ENCODE measurements at places on chromosomes 7 and 10.
A peak's percentile ranks its signal among the peaks of the same experiment; 100 is the strongest.

DNA sequence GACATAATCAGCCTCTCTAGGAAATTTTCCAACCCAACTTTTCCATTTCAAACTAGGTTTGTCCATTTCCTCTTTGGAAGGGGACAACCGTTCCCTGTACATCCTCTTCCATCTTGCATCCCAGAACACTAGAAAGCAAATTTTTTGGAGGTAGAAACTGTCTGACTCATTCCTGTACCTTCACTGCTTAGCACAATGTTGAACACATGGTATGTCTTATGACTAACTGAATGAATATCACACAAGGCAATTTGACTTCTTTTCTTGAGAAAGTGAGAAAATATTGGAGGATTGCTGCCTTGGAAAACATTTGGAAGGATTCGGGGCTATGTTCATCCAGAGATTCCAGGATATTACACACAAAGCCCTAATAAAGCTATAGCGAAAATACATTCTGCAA is 289.1 kb downstream of the FGFR2 start:
- DNase-seq: no peak

GRCh38 chr10:119619215-119619614 is 22.5 kb upstream of the TIAL1 start:
- DNase-seq: no peak

DNA sequence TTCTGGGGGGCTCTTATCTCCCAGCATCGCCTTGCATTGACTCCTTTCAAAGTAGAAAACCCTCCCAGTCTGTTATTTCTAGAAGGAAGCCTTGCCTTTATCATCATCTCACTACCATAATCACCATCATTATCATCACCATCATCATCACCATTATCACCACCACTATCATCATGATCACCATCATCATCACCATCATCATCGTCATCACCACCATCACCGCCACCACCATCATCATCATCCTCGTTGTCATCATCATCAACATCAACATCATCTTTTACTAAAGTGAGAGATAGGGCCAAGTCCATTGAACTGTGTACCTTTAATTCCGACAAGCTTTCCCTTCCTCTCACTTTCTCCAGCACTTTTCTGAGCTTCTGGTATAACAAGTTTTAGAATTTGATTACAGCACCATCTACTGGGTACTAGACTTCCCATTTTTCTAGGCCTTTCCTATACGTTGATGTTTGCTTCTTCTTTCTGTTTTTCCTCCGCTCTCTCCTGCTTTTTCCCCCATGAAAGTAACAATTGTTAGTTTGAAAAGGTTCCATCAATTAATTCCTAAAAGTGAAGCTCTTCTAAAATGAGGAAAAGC is 226.4 kb downstream of the BUB3 start:
- no peak for DNase-seq

GRCh38 chr10:71996592-71997371 is 32.6 kb downstream of the CHST3 start:
- no peak for DNase-seq

DNA sequence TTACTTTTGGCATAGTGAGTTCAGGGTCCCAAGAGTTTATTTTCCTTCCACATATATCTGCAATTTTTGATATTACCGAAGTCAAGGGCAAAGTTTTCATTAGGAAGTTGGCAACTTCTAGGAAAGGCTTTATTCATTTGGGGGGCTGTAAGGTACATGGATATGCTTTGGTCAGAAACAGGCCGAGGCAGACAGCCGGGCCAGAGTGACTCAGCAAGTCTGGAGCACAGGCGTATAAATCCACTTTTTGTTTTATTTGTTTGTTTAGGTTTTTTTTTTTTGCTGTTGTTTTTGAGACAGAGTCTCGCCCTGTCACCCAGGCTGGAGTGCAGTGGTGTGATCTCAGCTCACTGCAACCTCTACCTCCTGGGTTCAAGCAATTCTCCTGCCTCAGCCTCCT is 3.7 kb downstream of the ZNF680 start:
- DNase-seq: peak; percentile 60

DNA sequence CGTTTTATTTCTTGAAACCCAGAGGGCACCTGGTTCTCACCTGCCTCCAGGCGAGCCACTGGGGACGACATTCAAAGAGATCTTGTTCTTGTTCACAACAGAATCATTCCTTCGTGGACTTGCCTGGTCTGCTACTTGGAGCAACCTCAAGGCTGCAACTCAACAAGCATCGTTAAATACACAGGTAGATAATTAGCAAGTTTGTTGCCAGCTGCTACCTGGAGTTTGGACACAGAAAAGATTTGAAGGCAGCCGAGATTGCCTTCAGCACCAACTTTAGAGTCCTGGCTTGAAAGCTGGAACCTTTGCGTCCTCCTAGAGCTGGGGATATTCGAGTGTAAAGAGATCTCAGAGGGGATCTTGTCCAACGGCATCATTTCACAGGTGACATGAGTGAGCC is 89.6 kb upstream of the C7orf33 start:
- no peak for DNase-seq

- no peak for DNase-seq
Observed at GRCh38 chr7:37039131-37039749, 314.9 kb upstream of the AOAH start.

- DNase-seq: no peak
Observed at GRCh38 chr7:38360776-38361175, 87.3 kb upstream of the TARP start.

GRCh38 chr10:133528845-133529575 is 1.8 kb downstream of the CYP2E1 start:
- no peak for DNase-seq

DNA sequence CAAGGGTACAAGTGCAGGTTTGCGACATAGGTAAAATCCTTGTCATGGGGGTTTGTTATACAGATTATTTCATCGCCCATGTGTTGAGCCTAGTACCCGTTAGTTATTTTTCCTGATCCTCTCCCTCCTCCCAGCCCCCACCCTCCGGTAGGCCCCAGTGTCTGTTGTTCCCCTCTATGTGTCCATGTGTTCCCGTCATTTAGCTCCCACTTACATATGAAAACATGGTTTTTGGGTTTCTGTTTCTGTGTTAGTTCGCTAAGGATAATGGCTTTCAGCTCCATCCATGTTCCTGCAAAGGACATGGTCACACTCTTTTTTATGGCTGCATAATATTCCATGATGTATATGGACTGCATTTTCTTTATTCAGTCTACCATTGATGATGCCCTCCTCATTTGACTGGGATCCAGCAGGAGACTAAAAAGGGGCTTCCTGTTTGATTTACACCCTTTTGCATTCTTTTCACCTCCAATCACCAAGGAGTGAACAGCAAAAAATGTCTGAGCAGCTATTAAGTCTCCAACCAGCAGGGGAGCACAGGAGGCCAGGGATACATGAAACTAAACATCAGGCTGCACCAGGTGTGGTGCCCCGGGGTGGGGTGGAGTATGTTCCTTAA is 188.2 kb downstream of the SKIDA1 start:
- DNase-seq: no peak

- peak; percentile 18 for DNase-seq
Observed at GRCh38 chr7:115707258-115708012, 323.1 kb downstream of the TFEC start.

DNA sequence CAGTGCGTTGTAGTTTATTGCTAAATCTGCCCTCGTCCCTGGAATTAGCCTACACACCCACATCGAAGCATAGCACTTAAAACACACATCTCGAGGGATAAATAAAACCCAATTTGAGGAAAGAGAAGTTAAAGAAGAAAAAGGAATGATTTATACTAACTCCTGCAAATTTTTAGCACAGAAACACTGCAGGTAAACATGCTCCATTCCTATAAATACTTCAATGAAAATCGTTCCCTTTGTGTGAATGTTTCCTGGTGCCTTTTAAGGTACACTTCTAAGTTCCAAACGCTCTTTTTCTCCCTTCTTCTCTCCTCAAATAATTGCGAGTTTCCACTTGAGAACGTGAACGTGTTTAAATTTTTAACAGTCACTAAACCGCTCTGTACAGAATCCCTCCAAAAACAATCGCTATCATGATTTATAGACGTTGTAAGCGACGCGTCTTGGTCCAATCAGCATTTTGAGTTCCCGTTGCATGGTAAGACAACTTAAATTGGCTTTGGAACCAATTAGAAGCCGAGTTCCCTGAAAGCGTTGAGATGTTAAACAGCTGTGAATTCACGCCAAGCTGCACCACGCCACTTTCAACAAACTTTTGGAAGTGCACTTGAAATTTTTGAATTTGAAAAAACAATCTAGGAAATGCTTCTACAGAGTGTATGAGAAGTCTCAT is 12.5 kb upstream of the EBLN1 start:
- DNase-seq: peak; percentile 44

GRCh38 chr7:149622444-149623210 is 125.0 kb upstream of the ZNF746 start:
- no peak for DNase-seq

GRCh38 chr10:68154211-68154497 is 44.9 kb downstream of the MYPN start:
- no peak for DNase-seq

DNA sequence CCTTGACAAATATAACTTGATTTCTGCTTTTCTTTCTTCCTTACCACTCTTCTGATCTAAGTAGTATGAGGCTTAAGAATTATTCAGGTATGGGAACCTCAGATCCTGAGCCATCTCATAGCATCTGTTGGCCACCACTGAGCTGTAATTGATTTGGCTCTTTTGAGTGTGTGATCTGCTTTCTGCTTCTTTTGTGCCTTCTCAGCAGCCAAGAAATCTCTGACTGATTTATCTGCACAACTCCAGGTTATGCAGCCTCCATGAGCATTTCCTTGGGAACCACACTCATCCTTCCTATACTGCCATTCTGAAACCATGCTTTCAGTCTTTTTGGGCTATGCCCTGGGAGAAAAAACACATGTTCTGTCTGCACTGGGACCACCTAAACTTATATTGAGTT is 178.0 kb upstream of the FAM3C start:
- DNase-seq: no peak

- DNase-seq: no peak
Observed at GRCh38 chr10:86064219-86064618, 302.4 kb downstream of the GRID1 start.

DNA sequence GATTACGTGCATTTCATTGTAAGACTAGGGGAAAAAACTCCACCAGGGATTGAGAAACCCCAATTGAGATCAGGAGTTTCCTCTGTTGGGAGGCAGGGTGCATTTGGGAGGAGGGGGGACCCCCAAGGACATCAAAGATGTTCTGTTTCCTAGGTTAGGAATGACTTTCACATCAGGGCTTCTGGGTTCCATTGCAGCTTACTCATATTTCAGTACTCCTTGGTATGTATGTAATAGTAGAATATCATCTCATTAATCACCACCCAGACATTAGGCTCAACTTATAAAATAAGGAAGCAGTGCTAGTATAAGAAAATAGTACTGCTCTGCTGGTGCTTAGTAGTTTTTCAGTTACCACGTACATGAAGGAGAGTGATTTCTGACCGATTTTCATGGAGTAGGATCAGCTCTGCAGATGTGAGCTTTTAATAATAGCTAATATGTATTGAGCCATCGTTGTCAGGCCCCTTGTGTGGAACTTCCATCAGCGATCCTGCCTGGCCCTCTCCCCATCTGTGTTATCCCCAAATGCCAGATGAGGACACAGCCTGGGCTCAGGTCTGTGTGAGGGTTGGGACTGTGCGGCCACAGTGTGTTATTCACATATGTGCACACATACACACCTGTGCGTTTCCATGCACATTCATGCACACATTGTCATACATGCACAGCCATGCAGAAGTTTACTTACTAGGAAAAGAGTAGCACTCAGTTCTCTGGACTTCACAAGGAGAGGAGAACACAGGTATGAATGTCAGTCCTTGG is 23.5 kb downstream of the UPP1 start:
- DNase-seq: no peak

DNA sequence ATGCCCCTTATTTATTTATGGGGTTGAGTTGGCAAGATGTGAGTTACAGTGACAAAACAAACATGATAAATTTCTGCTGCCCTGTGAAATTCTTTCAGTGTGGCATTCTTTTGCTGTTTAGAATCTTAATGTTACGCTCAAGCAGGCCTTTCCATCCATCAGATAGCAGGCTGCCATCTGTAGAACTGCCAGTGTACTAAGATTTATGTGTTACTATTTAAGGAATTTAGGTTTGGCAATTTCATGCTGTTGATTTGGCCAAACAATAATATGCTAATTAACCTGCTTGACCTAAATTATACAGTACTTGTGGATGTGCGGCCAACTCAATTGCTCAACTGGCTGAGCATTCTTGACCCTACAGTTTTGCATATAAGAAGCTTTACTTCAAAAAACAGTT is 477.7 kb upstream of the TPK1 start:
- DNase-seq: peak; percentile 91

DNA sequence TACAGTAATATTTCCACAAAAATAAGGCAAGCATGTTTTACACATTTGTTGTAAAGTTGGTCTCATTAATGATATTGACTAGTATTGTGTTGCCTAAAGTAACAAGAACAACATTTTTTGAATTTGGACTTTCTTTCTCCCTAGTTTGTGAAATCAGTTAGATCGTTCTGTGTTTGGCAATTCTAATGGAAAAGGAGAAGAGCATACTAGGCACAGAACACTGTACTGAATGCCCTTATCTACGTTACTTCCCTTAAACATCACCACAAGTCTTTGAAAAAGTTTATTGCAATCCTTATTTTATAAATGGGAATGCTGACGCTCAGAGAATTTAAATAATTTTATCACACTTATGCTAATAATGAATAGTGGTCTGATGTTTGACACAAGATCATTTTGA is 372.2 kb downstream of the EXOC4 start:
- no peak for DNase-seq

Measured in fibroblast of gingiva (primary cell).